ENCODE measurements at places on chromosomes 12 and 14.

- no peak for DNase-seq
Observed at GRCh38 chr12:3442397-3442796, 48.6 kb upstream of the PRMT8 start.

DNA sequence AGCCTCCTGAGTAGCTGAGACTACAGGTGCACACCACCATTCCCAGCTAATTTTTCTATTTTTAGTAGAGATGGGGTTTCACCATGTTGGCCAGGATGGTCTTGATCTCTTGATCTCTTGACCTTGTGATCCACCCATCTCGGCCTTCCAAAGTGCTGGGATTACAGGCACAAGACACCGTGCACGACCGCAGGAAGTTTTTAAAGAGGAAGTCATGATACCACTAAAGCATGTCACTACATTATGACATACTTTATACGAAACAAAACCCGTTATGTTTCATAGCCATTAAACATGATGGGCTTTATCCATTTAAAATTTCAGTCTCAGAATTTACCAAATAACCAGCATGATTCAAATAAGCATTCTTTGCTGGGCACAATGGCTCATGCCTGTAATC lies 83.8 kb upstream of the DUSP6 start:
- no peak for DNase-seq

DNA sequence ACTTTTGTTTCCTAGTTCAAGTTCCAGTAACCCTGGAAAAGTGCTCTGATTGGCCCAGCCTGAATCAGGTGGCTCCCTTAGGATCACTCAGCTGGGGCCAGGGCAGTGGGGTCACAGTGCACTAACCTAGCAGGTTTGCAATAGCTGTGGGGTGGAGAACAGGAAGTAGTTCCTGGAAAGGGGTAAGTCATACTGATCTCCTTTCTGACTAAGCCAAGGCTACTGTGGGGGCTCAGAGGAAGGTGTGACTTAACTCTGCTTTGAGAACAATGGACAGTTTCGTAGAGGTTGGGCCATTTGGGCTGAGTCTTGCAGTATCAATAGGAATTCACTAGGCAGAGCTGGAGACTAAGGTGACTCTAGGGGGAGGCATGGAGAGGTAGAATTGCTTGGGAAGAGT lies 89.4 kb downstream of the KIF26A start:
- peak; percentile 19 for DNase-seq

DNA sequence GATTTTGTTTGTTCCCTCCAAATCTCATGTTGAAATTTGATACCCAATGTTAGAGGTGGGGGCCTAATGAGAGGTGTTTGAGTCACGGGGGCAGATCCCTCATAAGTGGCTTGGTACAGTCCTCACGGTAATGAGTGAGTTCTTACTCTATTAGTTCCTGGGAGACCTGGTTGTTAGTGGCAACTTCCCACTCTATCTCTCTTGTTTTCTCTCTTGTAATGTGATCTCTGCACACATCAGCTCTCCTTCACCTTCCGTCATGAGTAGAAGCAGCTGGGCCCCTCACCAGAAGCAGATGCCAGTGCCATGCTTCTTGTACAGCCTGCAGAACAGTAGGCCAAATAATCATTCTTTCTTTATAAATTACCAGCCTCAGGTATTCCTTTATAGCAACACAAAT lies 29.6 kb upstream of the KCNK10 start:
- no peak for DNase-seq

- DNase-seq, result no peak
Observed at GRCh38 chr12:91058786-91059185, 962 bp upstream of the KERA start.

DNA sequence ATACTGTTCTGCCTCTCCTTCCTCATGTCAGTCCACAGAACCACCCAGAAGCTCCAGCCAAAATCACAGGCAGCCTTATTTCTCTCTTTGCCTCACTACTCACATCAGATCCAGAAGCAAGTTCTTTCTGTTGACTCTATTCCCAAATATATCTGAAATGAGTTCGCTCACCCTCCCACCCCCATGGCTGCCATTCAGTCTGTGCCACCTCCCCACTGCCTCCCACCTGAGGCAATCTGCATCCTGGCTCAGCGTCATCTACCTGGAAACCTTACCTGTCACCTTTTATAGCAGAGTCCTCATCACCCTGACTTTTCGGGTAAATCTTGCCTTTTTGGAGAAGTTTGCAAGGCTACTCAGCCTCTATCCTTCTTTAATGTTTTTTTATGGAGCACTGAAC lies 501.8 kb downstream of the BCL11B start:
- no peak for DNase-seq

DNA sequence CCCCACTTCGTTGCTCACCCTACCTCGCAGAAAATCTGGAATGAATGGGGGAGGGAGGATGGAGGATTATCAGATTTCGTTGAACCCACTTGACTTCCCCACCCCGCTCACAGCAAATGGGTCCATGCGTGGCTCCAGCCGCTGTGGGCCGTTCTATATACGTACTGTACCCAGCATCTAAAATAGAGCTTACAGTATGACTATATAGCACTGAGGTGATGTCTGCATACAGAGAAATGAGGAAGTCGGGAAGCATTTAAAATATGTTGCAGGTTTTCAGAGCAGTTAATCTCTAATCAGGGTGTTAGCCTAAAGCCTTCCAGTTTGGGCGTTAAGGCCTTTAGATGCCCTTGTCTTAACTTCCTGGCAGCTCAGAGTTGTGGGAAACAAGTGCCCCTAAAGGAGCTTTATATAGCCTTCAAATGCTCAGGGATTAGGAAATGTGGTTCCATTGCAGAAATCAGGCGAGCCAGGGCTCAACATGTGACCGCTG lies 1.4 kb downstream of the BICDL1 start:
- no peak for DNase-seq

- no peak for DNase-seq
Observed at GRCh38 chr12:108722463-108722862, 8.9 kb downstream of the CORO1C start.

- no peak for DNase-seq
Observed at GRCh38 chr12:90987101-90987500, 17.7 kb downstream of the EPYC start.

- DNase-seq, result no peak
Observed at GRCh38 chr12:50201987-50202521, 34.9 kb upstream of the CERS5 start.

- no peak for DNase-seq
Observed at GRCh38 chr12:78560633-78561032, 303.9 kb upstream of the SYT1 start.

DNA sequence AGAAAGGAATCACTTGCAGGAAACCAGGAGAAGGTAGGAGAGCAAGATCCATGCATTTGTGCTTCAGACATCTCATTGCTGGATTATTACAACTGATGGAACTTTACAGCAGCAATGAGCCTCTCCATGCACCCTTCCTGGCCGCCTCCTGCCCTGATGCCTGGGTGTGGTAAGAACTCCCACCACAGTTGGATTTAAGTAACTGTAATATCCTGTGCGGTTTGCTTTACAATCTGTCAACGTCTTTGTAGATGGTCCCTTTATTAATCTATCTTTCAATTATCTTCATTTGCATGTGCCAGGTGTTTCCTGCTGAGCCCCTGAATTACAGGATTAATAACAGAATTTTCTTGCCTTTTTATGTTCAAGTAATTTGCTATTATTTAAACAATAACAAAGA lies 1300.5 kb upstream of the TMEM132C start:
- no peak for DNase-seq

GRCh38 chr12:104877103-104877705 lies 80.9 kb downstream of the SLC41A2 start:
- DNase-seq, result no peak

DNA sequence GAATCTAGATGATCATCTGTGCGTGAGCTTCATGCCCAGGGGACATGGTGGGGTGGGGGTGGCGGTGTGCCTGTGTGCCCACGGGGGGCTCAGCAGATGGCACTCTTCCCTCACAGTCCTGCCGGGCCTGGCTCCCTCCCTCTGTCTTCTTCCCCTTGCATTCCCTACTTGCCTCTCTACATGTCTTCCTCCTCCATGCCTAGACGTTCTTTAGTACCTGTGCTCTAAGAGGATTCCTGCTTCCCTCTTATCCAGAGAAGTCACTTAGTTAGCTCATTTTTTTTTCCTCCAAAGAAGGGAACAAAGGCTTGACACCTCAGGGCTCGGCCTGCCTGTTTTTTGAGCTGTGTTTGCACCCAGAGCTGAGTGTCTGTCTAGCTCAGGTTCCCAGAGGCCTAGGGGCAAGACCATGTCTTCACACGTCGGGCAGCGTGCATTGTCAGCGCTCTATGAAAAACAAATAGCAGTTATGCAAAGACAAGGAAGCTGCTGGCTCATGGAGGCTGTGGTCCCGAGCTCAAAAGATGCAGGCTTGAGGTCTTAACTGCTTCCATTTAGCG lies 48.8 kb downstream of the NINJ2 start:
- peak; percentile 38 for DNase-seq

DNA sequence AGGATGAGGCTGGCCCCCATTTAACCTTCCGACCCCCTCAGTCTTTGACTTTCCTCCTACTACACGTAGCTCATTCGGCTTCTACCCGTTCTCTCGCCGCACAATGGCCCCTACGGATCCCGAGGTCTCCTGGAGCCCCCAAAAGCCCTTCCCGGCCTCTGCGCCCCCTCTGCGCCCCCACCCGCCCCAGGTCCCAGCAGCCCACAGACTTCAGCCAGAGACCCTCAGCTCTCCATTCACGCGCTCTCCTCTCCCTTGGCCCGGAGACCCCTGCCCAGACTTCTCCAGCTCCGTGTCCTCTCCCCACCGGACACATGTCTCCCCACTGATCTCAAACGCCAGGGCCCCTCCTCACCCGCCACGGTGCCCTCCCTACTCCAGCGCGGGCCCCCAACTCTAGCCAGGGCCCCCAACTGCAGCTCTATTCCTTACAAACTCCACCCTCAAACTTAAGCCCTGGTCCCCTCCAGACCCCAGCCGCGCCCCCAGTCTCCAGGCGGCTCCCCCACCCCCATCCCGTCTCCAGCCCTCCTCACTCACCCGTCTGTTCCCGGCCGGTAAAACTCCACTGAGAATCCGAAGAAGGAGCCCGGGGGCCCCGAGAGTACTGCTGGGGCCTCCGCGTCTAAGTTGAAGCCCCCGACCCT lies 502 bp downstream of the ITGA5 start:
- DNase-seq, result no peak

DNA sequence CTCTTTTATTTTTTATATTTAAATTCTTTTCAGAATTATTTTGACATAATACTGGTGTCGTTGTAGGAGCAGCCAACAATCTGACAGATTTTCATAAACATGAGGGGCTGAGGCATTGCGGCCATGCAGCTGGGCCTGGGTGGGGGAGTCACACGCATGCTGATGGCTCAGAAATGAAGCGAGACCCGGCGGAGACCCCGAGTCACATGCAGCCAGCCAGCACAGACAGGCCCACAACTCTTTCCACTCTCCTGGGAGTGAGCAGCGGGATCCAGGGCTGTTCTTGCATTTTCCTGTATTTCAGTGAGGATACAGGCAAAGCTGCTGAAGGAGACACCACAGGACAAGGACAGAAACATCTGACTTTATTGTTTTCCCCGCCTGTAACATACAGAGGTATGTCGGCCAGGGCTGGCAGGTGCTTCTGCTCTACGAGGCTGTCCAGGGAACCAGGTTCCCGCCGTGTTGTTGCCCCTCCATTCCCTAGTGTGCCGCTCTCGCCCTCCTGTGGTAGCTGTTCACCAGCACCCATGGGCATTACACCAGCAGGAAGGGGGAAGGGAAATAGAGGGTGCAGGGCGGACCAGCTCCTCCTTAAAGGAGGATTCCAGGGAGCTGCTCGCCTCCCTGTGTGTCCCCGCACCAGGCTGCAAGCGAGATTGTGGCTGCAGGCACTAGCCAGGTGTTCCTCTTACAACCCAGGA lies 30.5 kb downstream of the FZD10 start:
- DNase-seq, result no peak

DNA sequence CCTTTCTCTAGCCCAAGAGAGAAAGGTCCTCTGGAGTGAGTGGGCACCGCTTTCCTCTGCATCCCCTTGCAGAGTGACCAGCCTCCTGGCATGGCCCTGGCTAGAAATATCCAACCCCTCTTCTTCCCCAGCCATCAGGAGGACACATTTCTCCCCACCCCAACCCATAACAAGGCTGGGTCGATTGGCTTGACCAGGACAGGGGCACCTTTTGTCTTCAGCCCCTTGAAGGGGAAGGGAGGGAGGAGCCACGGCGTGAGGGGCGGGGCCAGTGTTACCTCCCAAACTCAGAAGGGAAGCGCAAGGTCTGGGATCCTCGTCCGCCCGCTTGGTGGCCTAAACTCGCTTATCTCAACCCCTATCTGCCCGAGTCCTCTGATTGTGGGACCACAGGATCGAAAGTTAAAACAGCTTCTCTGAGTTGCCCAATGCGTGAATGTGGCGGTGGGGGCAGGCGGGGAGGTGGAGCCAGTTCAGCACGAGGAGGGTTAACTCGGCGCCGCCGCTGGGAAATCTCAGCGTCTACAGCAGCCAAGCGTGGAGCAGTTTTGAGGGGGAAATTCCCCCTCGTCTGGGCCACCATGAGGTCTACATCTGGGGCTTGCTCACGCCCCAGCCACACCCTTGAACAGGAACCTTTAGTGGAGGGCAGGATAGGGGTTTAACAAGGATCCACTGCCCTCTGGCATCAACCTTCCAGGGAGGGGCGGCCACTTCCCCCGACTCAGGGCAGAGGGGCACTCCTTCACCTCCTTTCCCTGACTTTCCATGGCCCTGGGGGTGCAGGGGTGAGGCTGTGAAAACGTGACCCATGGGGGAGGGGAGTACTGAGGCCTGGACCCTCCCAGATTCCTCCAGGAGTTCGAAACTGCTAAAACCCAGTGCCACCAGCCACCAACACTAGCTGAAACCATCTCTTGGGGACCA lies 795 bp downstream of the STAT6 start:
- peak; percentile 70 for DNase-seq

GRCh38 chr12:105223352-105223845 lies 12.6 kb downstream of the APPL2 start:
- DNase-seq, result no peak

GRCh38 chr12:19915392-19916195 lies 452.7 kb upstream of the PDE3A start:
- no peak for DNase-seq
